ENCODE measurements at places on chromosomes 2 and 18.

DNA sequence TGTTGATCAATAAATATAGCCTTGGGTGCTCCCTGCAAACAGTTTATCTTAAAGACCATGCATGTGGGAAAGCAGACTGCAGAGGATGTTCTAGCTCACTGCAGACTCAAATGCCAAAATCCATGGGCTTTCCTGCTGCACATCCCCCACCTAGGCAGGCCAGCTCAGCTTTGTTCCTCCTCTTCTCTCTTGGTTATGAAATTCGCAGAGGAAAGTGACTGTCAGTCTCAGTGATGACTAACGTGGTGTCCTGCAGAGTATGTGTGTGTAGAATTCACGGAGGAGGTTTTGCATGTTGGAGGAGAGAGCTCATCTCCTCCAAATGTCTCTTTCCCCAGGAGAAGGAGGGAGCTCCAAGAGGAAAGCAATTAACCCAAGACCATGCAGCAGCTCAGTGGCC is 21.4 kb upstream of the KCNS3 start:
- peak; percentile 55 for DNase-seq

DNA sequence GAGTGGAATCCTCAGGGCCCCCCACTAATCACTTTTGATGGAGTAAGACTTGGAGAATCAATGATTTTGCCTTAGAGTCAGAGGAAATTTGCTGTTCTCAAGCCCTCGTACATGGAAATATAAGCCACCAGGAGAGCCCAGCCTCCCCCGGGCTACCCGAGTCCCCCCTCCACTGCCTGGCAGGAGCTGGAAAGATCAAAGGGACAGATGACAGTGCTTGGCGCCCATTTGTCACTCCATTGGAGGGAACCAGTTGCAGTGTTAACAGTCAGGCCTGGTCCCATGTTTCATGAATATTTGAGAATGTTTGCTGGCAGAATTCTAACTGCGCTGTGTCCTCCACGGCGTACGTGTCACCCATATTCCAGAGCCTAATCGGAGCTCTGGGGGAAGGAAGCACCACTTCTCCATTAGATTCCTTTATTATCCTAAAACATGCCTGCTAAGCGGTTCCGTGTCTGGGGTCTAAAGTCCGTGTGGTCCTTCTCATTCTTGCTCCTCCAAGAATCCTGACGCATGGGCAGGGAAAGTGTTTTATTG is 202.4 kb downstream of the KLHL29 start:
- no peak for DNase-seq

GRCh38 chr2:200127848-200128247 is 172.5 kb downstream of the MAIP1 start:
- peak; percentile 61 for DNase-seq

DNA sequence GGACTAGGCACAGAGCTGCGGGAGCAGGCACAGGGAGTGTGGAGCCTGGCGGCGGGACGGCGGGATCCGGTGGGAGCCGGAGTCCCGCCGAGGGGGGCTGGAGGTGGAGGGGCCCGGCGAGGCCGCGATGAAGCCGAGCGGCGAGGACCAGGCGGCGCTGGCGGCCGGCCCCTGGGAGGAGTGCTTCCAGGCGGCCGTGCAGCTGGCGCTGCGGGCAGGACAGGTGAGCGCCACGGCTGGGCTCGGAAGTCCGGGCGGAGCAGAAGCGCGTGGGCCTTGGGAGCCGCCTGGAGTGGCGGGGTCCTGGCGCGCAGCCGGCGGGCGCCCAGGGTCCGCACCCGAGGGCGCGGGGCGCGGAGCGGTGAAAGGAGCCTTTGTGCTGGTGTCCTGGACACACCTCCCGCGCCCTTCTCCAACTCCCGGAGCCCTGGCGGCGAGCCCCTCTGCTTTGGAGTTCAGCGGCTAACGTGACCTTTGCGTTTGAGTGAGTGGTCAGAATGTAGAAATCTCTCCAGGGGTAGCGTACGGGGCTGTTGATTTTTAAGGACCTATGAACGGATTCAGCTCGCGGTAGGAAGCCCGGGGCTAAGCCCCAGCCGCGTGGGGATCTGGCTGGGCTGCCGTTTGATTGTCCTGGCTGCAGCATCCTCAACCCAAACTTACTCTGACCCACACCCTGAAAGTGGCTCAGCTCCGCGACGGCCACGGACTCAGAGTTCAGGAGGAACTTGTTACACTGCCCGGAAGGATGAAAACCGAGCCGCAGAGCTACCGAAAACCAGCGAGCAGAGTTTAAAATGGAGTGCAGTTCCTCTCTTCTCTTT is 448 bp downstream of the IMPA2 start:
- DNase-seq = peak; percentile 41

DNA sequence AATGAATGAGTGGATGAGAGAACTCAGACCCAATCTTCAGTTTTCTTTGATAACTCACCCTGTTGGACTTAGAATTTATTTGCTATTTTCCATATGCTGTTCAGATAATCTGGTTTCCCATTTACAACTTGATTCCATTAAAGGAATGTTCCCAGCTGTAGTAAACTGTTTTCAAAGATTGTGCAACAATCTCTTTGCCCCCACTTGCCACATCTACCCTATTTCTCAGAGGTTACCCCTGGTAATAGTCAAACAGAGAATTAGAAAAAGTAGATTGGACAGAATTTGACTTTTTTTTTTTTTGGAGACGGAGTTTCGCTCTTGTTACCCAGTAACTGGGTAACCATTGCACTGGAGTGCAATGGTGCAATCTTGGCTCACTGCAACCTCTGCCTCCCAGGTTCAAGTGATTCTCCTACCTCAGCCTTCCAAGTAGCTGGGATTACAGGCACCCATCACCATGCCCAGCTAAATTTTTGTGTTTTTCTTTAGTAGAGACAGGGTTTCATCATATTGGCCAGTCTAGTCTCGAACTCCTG is 93.4 kb upstream of the SIX2 start:
- DNase-seq = no peak

- peak; percentile 59 for DNase-seq
These were observed 40.6 kb upstream of the RNU4ATAC start for GRCh38 chr2:121489911-121490583.

DNA sequence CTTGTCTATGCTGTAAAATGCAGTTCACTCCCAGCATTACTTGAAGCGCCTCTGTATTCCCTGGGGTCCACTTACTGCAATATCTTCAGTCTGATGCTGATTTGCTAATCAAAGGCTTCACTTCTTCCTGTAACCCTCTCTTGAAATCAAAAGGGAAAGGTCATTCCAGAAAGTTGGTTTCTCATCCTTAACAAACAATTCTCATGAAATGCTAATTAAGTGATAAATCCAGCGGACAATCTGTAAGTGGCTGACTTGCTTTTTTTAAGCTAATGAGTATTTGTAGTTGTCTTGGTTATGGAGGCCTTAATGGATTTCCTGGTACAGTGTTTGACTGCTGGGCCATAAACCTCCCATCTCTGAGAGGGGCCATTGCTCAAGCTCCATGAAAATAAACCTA is 499.6 kb upstream of the HS6ST1 start:
- no peak for DNase-seq

DNA sequence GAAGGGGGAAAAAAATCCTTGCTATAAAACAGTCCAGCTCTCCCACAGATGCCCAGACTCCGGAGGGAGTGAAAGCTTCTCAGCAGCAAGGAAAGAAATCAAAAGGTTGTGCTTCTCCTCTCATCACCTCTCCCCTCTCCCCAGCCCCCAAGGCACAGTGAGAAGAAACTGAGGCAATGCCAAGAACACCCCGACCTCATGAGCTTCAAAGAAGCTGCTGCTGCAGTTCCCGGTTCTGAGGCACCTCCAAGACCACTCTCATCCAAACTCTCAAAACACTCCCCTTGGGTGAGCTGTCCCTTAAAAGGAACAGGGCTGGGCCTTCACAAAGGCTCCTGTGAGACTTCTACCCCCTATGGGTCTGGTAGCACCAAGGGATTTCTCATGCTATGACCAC is 62.0 kb upstream of the KLF7 start:
- no peak for DNase-seq

GRCh38 chr2:210928714-210929113 is 372.3 kb downstream of the CPS1 start:
- no peak for DNase-seq

- DNase-seq = no peak
These were observed 25.5 kb upstream of the CTNNA2 start for GRCh38 chr2:79487399-79487798.

- no peak for DNase-seq
These were observed 304.7 kb downstream of the TCF4 start for GRCh38 chr18:55283309-55283708.

- DNase-seq = no peak
These were observed 147.7 kb upstream of the SP5 start for GRCh38 chr2:170567429-170567828.

DNA sequence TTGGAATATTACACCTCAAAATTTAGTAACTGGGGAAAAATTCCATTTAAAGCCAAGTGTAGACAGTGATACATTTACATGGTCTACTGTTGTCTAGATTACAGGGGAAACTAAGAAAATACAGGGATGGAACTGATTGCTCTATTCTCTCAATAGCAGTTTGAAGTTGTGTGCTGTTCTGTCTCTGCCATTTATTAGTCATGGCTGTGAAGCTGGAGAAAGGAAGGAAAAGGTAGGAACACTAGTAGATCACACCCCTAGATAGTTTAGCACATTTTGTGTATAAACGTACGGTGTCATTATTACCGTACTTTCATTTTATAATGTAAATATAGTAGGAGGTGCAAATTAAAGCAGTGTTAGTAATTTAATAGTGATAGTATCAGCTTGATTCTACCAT is 170.5 kb downstream of the PHLPP1 start:
- DNase-seq = no peak

GRCh38 chr2:64727013-64727767 is 73.5 kb upstream of the SERTAD2 start:
- no peak for DNase-seq

DNA sequence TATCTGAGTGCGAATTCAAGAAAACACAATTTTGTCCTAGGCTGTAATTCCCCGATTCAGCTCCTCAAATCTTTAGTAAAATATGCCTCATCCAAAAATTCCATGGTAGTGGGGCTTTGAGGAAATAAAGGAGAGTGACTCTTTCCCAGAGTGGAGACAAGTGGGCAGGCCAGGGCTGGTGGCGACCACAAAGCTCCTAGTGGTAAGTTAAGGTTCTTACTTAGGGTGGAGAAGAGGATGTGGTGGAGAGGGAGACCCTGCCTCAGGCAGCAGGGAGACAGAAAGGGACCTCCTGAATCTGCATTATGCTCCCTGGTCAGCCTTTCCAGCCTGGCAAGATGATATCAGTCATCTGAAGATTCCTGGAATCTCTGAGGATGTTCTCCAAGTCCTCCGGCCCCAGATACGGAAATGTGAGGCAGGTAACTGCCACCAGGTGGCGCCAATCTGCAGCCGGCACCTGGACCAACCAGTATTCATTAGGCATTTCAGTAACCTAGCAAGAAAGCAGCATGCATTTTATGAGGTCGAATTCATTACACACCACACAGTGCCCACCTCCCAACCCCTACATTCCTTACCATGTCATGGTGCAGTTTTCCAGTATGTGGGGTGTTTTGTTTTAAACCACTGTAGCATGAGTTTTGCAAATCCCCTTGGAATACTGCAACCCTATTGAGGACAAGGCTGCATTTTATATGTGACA is 106.4 kb downstream of the POLE4 start:
- peak; percentile 65 for DNase-seq
